ENCODE measurements at places on chromosomes 7 and 10. TPM values are rescaled to one million over a fixed set of nuclear protein-coding genes. Genes with fewer than 3 reads are reported as not detected.

DNA sequence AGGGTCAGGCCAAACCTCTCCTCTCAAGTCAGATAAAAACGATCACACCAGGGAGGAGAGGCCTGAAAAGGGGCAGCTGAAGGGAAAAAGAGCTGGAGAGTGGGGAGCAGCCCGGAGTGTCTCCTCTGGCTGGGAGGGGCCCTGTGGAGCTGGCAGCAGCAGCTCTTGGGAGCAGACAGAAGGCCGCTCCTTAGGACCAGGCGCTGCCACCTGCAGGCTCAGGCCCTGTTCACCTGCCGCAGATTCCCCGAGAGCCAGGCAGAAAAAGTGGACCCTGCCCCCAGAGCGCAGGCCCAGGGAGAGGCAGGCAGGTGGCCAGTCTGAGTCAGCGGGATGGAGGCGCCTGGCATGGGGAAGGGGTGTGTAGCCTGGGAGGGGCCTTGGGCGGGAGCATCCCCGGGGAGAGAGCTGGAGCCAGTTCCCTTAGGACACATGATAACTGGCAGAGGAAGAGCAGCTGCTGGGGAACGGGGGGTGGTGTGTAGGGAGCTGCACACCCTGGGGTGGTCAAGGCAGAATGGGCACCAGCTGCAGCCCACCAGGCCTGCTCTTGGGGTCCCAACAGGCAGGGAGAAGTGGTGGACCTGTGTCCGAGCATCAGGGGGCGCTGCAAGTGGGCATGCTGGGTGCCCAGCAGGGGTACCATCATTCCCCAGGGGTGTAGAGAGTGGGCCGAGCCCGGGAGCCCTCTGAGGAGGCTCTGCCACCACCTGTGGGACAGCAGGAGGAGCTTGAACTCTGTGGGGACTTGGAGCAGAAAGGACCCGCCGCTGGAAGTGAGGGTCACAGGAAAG lies 177.2 kb upstream of the RHEB start:
- no peak for DNase-seq

GRCh38 chr7:133941496-133941895 lies 185.6 kb upstream of the LRGUK start:
- no peak for DNase-seq

DNA sequence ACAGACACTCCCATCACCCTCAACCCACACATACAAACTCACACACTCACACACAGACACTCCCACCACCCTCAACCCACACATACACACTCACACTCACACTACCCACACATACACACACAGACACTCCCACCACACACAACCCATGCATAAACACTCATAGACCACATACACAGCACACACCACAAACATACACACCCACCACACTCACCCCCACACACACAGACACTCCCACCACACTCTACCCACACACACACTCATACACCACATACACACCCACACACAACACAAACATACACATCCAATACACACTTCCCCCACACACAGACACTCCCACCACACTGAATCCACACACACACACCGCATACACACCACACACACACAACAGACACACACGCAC lies 521.2 kb downstream of the TCERG1L start:
- no peak for DNase-seq

Gene GSTO2
- total RNA-seq, result 0.48 TPM

GRCh38 chr7:2825559-2826227 lies 18.4 kb downstream of the GNA12 start:
- DNase-seq, result no peak

Gene OR2A12
- not detected for total RNA-seq

Gene FIGNL1
- total RNA-seq, result 8.3 TPM

- no peak for DNase-seq
These were observed 14.1 kb downstream of the FXYD4 start for GRCh38 chr10:43385412-43386004.

Gene LIPM
- not detected for total RNA-seq

GRCh38 chr10:124142006-124142739 lies 48.8 kb upstream of the CHST15 start:
- DNase-seq, result no peak

DNA sequence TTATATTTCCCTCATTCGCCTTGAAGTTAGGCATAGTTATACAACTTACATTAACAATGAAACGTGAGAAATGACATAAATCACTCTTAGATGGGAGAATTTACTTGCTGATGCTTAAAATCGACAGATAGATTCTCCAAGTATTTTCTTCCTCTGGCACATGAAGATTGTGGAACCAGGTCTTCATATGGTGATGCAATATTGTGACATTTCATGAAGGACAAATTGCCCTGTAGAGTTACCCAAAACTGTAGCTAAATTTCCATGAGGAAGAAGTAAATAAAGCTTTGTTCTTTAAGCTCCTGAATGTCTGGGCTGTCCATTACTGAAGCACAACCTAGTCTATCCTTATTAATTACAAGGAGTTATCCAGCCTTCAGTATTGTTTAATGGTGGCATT lies 353.1 kb downstream of the THSD7A start:
- DNase-seq, result no peak

DNA sequence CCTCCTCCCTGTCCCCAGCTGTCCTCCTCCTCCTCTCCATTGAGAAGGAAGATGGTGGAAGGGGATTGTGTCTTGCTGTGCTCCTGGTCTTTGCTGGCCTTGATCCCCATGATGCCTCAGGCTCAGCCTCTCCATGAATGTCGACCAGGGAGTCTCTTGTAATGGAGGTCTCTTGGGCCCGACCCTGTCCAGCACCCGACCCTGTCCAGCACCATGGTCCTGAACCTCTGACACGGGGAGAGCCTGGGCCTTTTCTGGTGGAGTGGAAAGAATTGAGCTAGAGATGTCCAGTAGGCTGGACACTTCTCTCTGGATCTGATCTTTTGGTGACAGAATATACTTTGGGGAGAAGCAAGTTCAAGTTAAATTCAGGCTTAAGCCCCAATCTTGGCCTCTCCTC lies 42.3 kb upstream of the HMX3 start:
- no peak for DNase-seq

Gene HOXA2
- 2.0 TPM for total RNA-seq

DNA sequence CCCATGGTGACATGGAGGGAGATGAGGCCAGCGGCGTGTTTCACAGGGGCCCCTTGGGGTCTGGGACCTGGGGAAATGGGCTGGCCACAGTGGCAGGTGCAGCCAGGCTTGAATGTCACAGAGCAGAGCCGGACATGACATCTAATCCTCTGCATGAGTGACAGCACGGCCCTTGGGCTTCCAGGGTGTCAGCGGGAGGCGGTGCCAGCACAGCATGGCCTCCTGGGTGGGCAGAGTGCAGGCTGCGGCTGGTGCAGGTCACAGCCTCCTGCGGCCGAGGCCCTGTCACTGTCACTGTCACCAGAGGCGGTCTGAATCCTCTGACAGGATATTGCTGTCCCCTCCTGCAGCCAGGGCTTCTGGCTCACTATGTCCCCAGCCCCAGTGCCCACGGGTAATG lies 18.2 kb downstream of the BHLHA15 start:
- DNase-seq, result no peak

DNA sequence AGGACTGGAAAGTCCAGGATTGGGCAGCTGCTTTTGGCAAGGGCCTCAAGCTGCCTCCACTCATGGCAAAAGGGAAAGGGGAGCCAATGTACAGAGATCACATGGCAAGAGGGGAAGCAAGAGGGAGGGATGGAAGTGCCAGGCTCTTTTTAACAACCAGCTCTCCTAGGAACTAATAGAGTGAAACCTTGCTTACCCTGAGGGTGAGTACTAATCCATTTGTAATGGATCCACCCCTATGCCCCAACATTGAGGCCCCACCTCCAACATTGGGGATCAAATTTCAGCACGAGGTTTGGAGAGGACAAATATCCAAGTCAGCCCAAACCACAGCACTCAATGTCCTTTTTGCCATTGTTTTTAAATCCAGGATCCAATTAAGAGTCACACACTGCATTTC lies 12.5 kb downstream of the HABP2 start:
- no peak for DNase-seq

DNA sequence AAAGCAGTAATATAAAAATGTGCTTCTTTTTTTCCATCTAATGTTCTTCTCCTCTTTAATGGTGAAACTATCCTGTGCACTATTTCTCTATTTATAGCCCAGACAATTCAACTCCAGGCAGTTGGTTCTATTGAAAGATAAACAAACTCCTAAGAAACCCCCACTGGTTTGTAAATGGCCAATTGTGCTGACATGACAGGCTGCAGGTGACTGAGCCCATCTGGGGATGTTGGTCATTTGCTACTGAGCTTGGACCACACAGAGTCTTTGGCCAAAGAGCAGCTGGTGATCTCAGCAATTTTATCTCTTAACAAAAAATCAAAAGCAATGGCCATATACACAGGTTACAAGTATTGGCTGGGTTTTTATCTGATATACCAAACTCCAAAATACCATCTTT lies 631.8 kb upstream of the CELF2 start:
- no peak for DNase-seq

GRCh38 chr7:150363872-150364271 lies 4.8 kb upstream of the REPIN1 start:
- DNase-seq, result no peak

Gene SHH
- not detected for total RNA-seq

GRCh38 chr10:122232769-122233168 lies 38.3 kb upstream of the BTBD16 start:
- no peak for DNase-seq

DNA sequence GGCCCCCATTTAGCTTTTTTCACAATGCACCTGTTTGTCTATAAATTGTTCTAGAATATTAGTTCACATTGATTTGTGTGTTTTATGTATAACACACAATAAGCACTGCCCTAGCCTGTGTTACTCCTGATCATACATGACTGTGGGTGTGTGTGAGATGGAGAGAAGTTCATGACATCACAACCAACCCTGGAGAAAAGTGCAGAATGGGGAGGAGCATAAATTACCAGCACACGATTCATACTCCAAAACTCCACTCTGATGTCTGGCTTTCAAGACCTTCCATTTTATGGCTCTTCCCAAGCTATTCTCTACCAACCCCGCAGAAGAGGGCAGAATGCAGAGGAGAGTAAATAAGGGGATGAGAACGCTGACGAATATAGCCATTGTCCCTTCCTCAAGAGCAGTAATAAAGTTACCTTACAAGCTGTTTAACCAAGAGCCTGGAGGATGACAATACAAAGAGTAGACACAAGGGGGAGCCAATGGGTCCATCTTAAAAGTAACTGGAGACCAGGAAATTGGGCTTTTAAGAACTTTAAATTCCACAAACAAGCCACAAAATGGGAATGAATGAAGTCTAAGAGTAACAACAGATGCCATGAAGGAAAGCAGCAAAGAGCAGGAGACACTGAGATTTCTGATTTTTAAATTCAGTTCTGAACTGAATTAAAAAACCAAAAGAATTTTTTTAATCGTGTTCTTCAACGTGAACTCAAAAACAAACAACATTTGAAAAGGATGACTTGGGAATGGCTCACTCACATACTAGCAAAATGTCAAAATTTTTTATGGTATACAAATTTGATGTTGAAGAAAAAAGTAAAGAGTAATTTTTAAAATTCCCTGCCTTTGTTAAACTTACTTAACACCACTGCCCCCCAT lies 159.6 kb downstream of the PARD3 start:
- DNase-seq, result no peak

DNA sequence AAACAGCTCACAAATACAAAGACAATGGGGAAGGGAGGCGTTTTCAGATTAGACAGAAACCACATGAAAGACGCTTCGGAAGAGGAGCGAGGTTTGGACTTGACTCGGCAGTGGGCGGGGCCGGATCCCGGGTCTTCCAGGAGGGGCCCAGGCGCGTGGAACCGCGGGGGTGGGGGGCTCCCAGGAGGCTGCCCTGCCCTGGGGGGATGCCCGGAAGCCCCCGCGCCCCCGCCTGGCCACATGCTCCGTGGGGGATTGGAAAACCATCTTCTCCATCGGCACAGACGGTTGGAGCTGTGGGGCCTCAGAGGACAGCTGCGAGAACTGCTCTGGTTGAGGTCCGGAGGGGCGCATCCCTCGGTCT lies 186.0 kb upstream of the SHH start:
- DNase-seq, result peak; percentile 64

- no peak for DNase-seq
These were observed 46.2 kb upstream of the GDF10 start for GRCh38 chr10:47253651-47254375.

DNA sequence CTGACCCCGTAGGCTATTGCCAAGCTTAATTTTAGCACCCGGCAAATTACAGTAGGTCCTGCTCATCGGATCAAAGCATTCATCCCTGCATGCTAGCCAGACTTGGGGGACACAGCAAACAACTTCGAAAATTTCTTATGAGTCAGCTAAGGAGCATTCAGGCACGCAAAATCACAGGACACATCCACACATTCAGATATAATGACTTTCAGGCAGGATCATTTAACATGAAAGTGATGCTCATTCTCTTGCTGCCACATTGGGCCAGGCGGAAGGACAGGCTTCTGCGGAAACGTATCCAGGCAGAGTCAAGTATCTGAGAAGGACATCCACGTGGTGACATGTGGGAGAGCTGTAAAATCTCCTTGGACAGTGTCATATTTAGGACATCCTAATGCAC lies 474.0 kb upstream of the NRP1 start:
- DNase-seq, result no peak

GRCh38 chr7:132276976-132277725 lies 299.1 kb downstream of the PLXNA4 start:
- no peak for DNase-seq

Gene CCSER2
- total RNA-seq, result 108 TPM

Gene TOMM7
- total RNA-seq, result 227 TPM
